Ovary (tissue), 10 donors: ENCODE measurements at places on chromosomes 12 and 14.

DNA sequence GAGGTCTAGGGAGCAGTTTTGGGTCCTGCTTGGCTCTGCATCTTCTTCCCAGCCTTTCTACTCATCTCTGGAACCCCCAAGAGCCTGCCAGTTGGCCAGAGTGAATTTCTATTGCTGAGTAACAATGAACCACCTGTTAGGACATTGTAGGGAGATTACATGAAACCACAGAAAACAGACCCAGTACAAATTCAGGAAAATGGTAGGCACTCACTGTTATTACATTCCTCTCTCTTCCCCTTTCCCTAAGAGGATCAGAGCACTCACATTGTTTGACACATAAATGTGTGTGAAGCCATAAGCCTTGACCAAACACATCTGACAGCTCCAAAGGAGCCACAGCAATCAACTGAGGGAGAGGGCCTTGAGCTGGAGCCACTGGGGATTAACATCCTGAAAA lies 216.1 kb downstream of the TMEM132D start:
- no peaks in the 10 kb centered on the region for H3K36me3 ChIP-seq
- no peaks in the 10 kb centered on the region for H3K27me3 ChIP-seq
- H3K27ac ChIP-seq, result no peak overlapping the region
- no peaks in the 10 kb centered on the region for H3K4me1 ChIP-seq
- no peak for DNase-seq

DNA sequence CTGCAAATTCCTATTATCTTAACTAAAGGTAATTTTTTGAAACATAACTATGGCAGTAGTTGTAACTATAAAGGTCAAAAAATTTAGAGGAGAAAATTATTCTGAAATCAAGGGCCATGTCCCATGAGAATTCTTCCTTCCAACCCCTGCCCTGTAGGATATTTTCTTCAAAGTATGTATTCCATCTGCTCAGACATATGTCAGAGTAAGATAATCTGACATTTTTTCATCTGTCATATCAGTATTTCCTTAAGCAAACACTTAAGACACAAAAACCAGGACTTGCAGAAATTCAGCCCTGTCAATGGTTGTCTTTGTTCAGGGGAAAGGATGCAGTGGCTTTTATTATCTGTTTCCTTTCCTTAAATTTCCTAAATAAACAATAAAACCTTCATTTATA lies 36.3 kb downstream of the ACSS3 start:
- peaks cover 6% of the 10 kb centered on the region for H3K4me1 ChIP-seq
- no peak for DNase-seq

DNA sequence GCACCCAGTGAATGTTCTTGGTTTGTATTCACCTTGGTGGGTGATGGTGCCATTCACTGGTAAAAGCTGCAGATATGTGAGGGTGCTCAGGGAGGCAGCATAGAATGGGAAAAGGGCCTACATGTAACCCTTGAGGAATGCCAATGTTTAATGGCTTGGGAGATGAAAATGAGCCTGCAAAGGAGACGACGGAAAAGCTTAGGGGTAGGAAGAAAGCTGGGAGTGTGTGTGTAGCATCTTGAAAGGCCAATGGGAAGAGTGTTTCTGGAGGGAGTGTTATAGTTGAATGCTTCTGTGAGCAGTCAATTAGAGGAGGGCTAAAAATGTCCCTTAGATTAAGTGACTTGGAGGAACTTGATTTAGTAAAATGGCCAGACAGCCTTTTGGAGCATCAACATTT lies 24.9 kb downstream of the PPM1A start:
- no peak for DNase-seq
- H3K4me3 ChIP-seq, result no peak overlapping the region
- no peak overlapping the region for H3K27ac ChIP-seq
- peaks cover 7% of the 10 kb centered on the region for H3K4me1 ChIP-seq
- no peaks in the 10 kb centered on the region for H3K27me3 ChIP-seq

GRCh38 chr12:84676787-84677186 lies 235.8 kb downstream of the SLC6A15 start:
- no peaks in the 10 kb centered on the region for H3K27me3 ChIP-seq
- H3K4me1 ChIP-seq, result no peaks in the 10 kb centered on the region
- DNase-seq, result no peak
- no peaks in the 10 kb centered on the region for H3K36me3 ChIP-seq
- no peak overlapping the region for H3K27ac ChIP-seq

- no peak for DNase-seq
- H3K27ac ChIP-seq, result no peak overlapping the region
- no peaks in the 10 kb centered on the region for H3K4me1 ChIP-seq
- no peaks in the 10 kb centered on the region for H3K27me3 ChIP-seq
- H3K4me3 ChIP-seq, result no peak overlapping the region
Observed at GRCh38 chr14:54129850-54130640, 173.4 kb upstream of the BMP4 start.

DNA sequence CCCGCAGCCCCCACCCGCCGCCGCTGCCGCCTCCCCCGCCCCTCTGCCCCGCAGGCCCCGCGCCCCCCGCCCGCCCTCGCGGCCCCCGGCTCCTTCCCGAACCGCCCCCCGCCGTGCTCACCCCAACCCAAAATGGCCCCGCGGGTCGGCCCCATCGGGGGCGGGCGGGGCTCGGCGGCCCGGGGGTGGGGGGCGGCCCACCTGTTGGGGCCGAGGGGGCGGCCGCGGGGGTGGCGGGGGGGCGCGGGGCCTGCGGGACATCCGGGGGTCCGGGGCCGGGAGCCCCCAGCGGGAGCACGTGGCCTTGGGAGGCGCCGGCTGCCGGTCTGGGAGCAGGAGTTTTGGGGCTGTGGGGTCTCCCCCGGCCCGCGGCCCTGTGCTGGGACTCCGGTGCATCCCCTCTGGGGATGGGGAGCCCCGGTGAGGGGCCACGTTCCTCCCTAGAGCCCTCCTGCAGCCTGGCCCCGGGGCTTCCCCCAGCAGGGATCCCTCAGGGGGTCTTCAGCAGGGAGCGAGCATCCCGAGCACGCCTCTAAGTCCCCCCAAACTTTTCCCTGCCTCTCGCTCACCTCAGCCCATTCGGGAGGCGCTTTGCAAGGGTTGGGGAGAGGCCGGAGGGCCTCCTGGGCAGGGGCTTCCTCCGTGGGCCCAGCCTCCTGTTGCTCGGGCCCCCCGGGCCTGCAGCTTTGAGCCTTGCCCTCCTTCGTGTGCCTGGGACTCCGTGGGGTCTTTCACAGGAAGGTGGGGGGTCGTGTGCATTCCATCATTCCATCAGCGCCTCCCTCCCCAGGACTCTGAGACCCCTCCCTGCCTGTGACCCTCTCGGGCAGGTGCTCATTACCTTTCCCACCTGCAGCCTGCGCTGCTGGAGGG lies 710 bp downstream of the MTA1 start:
- H3K27me3 ChIP-seq, result no peaks in the 10 kb centered on the region
- peak overlapping the region; percentile 56 for H3K4me3 ChIP-seq
- no peaks in the 10 kb centered on the region for H3K36me3 ChIP-seq
- no peak for DNase-seq
- H3K27ac ChIP-seq, result peak overlapping the region; percentile 48

- no peaks in the 10 kb centered on the region for H3K27me3 ChIP-seq
- no peak overlapping the region for H3K4me3 ChIP-seq
- DNase-seq, result no peak
- H3K27ac ChIP-seq, result no peak overlapping the region
Observed at GRCh38 chr12:124171231-124171979, 123.5 kb upstream of the RFLNA start.

- H3K4me1 ChIP-seq, result peaks cover 1% of the 10 kb centered on the region
- H3K36me3 ChIP-seq, result no peaks in the 10 kb centered on the region
- DNase-seq, result no peak
- peak overlapping the region; percentile 100 for H3K27ac ChIP-seq
- peak overlapping the region; percentile 83 for H3K4me3 ChIP-seq
- H3K27me3 ChIP-seq, result no peaks in the 10 kb centered on the region
Observed at GRCh38 chr12:25384893-25385248, 134.1 kb upstream of the KRAS start.

- no peak overlapping the region for H3K4me3 ChIP-seq
- no peaks in the 10 kb centered on the region for H3K36me3 ChIP-seq
- no peak for DNase-seq
- peaks cover 2% of the 10 kb centered on the region for H3K4me1 ChIP-seq
- H3K27ac ChIP-seq, result no peak overlapping the region
- H3K27me3 ChIP-seq, result no peaks in the 10 kb centered on the region
Observed at GRCh38 chr12:43318021-43318420, 234.0 kb downstream of the ADAMTS20 start.

DNA sequence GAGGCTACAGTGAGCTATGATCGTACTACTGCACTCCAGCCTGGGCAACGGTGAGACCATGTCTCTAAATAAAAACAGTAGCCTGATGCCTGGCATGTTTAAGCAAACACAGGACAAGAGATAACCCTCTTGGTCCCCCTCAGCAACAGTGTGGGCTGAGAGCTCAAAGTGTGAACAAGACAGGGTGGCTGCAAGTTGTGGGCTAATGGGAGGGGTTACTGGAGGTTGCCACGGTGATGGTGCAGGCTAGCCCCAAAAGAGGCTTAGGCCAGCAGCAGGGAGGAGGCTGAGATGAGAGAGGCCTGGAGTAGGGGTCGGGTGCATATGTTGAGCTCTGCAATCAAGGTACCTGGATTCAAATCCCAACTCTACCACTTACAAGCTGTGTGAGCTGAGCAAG lies 3.4 kb upstream of the LGMN start:
- no peak overlapping the region for H3K4me3 ChIP-seq
- H3K27me3 ChIP-seq, result no peaks in the 10 kb centered on the region
- DNase-seq, result no peak
- no peak overlapping the region for H3K27ac ChIP-seq
- H3K4me1 ChIP-seq, result peaks cover 10% of the 10 kb centered on the region

- DNase-seq, result no peak
- no peak overlapping the region for H3K27ac ChIP-seq
- H3K4me3 ChIP-seq, result no peak overlapping the region
- H3K4me1 ChIP-seq, result no peaks in the 10 kb centered on the region
- H3K27me3 ChIP-seq, result no peaks in the 10 kb centered on the region
Observed at GRCh38 chr12:51706206-51706605, 115.2 kb downstream of the SCN8A start.

DNA sequence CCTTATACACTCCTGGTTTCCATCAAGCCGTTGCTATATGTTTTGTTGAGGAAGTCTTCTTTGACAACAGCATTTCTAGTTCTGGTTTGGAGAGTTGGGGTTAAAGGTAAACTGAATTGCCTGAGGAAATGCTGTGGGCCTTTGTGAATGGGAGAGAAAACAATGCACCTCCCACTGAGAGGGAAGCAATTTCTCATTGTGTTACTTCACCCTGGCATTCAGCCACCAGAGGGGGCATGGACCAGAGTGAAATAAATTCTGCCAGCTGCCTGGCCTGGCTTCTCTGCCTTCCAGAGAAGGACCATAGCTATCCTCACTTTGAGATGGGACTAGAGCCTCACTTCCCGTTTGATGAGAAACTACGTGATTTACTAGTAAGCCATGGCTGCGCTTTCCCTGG lies 475.3 kb downstream of the EGLN3 start:
- H3K4me1 ChIP-seq, result peaks cover 7% of the 10 kb centered on the region
- H3K4me3 ChIP-seq, result no peak overlapping the region
- no peak overlapping the region for H3K27ac ChIP-seq
- H3K36me3 ChIP-seq, result no peaks in the 10 kb centered on the region

DNA sequence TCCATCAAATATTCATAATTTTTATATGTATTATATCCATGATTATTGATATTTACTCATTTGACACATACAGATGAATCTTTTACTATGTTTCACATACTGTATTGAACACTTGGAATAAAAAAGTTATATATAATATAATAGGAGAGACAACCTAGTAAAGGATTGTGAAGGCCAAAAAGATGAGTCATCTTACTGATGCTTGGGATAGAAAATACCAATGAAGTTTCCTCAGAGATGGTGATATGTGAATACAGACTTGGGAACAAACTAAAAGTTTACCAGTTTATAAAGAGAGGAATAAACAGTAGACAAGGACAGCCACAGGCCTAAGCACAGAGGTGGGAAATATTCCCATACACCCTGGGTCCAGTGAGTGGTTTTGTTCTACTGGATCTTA lies 743.9 kb upstream of the FLRT2 start:
- no peaks in the 10 kb centered on the region for H3K4me1 ChIP-seq
- H3K27ac ChIP-seq, result no peak overlapping the region
- no peak overlapping the region for H3K4me3 ChIP-seq
- H3K36me3 ChIP-seq, result no peaks in the 10 kb centered on the region

GRCh38 chr14:102870994-102871831 lies 51.2 kb upstream of the AMN start:
- no peaks in the 10 kb centered on the region for H3K27me3 ChIP-seq
- H3K4me3 ChIP-seq, result no peak overlapping the region
- H3K4me1 ChIP-seq, result no peaks in the 10 kb centered on the region
- no peak for DNase-seq

DNA sequence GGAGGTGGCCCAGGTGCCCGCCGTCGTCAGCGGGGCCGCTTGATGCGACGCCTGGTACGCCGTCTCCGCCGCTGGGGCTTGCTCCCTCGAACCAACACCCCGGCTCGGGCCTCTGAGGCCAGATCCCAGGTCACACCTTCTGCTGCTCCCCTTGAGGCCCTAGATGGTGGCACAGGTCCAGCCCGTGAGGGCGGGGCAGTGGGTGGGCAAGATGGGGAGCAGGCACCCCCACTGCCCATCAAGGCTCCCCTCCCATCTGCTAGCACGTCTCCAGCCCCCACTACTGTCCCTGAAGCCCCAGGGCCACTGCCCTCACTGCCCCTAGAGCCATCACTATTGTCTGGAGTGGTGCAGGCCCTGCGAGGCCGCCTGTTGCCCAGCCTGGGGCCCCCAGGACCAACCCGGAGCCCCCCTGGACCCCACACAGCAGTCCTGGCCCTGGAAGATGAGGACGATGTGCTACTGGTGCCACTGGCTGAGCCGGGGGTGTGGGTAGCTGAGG lies 5.5 kb downstream of the LRP10 start:
- no peak overlapping the region for H3K27ac ChIP-seq
- peaks cover 3% of the 10 kb centered on the region for H3K4me1 ChIP-seq
- no peaks in the 10 kb centered on the region for H3K27me3 ChIP-seq
- H3K36me3 ChIP-seq, result no peaks in the 10 kb centered on the region
- no peak overlapping the region for H3K4me3 ChIP-seq

- no peaks in the 10 kb centered on the region for H3K27me3 ChIP-seq
- no peak overlapping the region for H3K4me3 ChIP-seq
- H3K4me1 ChIP-seq, result no peaks in the 10 kb centered on the region
- no peaks in the 10 kb centered on the region for H3K36me3 ChIP-seq
- no peak for DNase-seq
Observed at GRCh38 chr14:29608861-29609260, 318.8 kb downstream of the PRKD1 start.

DNA sequence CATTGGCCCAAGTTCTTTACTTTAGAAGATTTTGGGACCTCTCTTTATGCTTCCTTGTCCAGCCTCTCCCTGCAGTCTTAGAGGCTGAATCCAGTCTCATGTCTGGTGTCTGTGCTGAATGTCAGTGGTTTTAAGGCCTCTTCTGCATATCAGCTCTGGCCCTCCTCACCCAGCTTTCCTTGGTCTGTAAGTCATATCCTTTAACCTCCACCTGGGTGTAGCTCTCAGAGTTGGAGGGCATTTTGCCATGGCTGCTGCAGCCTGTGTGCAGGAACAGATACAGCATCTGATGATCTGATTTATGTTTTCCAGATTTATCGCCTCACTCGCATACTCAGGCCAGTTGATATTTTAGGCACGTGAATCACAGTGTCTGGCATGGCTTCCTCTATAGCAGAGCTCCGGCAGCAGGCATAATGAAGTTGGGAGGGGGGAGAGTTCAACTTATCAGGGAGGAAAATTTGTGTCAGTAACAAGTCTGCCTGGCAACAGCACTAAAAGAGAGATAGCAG lies 335.0 kb downstream of the PCNX1 start:
- H3K36me3 ChIP-seq, result no peaks in the 10 kb centered on the region
- DNase-seq, result no peak
- no peak overlapping the region for H3K4me3 ChIP-seq
